ENCODE measurements at places on chromosomes 3 and 15. TPM values are rescaled to one million over a fixed set of nuclear protein-coding genes. Genes with fewer than 3 reads are reported as not detected.

Gene ACKR4
- total RNA-seq, result 0.16 TPM

Gene ADAMTS17
- 2.5 TPM for total RNA-seq

Gene RBMS3
- 0.89 TPM for total RNA-seq

Gene GSK3B
- 42.9 TPM for total RNA-seq

Gene LRRC3B
- total RNA-seq, result not detected

- no peak for DNase-seq
- H3K4me3 ChIP-seq, result no peak overlapping the region
- H3K27me3 ChIP-seq, result no peaks in the 10 kb centered on the region
Observed at GRCh38 chr15:26156051-26156450, 292.9 kb upstream of the ATP10A start.
